ENCODE measurements at places on chromosomes 1 and 21.
A peak's percentile ranks its signal among the peaks of the same experiment; 100 is the strongest.

- DNase-seq: no peak
Observed at GRCh38 chr1:19384113-19384512, 72.0 kb downstream of the SLC66A1 start.

- peak; percentile 42 for DNase-seq
Observed at GRCh38 chr1:204837440-204838084, 33.1 kb upstream of the NFASC start.

GRCh38 chr1:245046769-245047168 is 108.0 kb upstream of the KIF26B start:
- no peak for DNase-seq

GRCh38 chr1:222454782-222455181 is 93.1 kb downstream of the HHIPL2 start:
- DNase-seq: no peak

GRCh38 chr1:116270316-116271057 is 102.6 kb upstream of the ATP1A1 start:
- DNase-seq: no peak

- DNase-seq: no peak
Observed at GRCh38 chr1:7534061-7534825, 236.9 kb upstream of the VAMP3 start.

DNA sequence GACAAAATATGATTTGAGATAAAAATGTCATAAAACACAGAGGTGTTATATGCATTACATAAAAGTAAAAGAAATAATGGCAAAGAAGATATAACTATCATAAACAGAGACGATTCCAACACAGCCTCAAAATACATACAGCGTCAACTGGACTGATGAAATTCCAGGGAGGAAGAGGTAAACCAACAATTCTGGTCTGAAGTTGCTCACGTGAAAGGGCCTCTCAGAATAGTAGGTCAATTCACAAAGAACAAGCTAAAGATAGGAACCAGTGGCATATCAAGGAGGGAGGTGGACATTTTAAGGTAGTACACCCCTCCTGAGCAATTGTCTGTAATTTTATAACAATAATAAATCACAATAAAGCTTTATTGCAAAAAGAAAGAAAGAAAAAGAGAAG is 18.6 kb downstream of the SLC2A5 start:
- no peak for DNase-seq

- DNase-seq: no peak
Observed at GRCh38 chr1:2351723-2352122, 39.6 kb downstream of the MORN1 start.

GRCh38 chr1:125064481-125064880 is 3879.7 kb downstream of the SRGAP2C start:
- no peak for DNase-seq

DNA sequence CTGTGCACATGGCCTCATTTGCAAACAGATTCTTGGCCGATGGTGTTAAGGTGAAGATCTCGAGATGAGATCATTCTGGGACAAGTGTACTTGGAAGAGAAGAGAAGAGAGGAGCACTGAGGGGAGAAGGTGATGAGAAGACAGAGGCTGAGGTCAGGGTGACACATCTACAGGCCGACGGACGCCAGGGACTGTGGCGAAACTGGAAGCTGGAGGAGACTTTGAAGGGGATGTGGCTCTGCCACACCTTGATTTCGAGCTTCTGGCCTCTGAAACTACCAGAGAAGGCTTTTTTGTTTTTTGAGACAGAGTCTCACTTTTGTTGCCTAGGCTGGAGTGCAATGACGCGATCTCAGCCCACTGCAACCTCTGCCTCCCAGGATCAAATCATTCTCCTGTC is 137.5 kb upstream of the TMEM51 start:
- no peak for DNase-seq

DNA sequence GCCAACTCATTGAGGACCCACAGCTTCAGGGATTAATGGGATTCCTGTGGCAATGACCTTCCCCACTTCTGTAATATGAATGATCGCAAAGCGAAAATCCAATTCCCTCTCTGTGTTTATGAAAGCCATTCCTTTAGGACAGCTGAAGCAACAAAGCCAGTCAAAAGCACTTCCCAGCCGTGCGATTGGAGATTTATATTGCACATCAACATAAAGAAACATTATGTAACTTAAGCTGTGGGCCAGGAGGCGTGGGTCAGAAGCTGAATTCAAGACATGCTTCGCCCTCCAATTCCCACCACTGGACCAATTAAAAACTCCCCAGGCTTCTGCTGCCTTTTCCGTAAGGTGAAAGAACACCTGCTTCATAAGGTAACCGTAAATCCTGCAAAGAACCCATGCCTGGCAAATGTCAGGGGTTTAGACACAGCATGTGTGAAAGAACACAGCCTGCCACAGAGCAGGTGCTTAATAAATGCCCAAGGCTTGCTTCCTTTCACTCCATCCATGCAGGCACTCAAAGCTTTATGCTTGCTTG is 138.9 kb upstream of the SOD1 start:
- no peak for DNase-seq

- DNase-seq: no peak
Observed at GRCh38 chr1:217228689-217229088, 402.2 kb downstream of the GPATCH2 start.

DNA sequence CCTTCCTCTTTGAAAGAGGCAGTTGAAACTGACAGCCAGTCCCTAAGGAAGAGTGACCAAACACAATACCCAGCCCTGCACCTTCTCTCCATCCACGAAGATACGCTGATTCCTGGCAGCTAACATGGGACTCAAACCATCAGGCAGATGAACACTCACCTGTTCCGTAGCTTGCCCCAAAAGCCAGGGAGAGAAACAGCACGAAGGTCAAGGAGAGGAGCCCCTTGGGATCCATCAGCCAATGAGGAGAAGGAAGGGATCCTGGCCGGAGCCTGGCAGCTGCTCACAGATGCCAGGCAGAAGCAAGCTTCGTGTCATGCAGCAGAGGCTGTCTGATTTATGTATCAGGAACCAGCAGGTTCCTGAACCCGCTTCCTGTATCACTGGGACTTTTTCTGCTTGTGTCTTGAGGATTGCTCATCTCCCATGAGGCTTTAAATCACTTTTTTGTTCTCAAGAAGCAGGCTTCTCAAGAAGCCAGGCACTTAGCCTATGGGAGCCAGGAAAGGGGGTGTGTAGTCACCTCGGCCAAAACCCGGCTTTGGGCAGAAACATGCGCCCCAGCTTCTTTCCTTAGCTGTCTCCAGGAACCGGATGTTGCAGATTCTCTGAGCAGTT is at the start of gene SLAMF1:
Gene SLAMF1 (minus strand): TSS at position 334 of the 618 bp plus-strand sequence. CDS start 99 bp downstream, at position 235.
- DNase-seq: no peak

- DNase-seq: no peak
Observed at GRCh38 chr1:174734270-174734669, 265.5 kb upstream of the CACYBP start.

DNA sequence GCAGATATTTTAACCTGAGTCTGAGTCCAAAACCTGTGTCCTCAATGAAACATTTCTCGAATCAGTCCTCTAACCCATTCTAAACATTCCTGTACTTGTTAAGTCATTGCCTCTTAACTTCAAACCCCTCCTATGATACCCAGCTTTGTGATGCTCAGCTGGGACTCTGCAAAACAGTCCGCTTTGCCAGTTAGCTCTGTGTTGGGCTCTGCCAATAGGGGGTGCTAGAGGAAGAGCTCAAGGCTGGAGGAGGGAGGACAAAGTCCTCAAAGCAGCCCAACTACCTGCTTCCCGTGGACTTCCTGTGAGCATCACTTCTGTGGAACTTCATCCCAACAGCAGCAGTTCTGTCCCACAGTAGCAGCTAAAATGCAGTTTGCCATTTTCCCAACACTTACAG is 38.1 kb upstream of the SYT14 start:
- DNase-seq: no peak

- no peak for DNase-seq
Observed at GRCh38 chr1:101410048-101410878, 173.4 kb downstream of the S1PR1 start.

- DNase-seq: no peak
Observed at GRCh38 chr21:31795992-31796391, 64.1 kb upstream of the SCAF4 start.

DNA sequence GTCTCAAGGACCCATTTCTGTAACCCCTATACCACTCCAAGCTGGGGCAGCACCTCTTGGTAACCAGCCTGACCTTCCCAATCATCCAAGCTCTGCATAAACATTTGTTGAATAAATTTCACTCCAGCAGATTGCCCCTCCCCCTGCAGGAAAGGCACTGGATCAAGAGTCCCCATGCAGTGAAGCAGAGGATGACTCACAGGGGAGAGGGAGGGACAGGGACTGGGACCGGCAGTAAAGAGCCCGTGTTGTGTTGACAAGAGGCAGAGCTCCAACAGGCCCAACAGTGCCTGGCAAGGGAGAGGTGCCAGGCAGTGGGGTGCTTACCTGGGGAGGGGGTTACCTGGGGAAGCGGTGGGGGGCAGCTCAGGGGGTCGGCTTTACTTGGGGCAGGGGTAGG is 32.3 kb downstream of the SLC9A1 start:
- peak; percentile 56 for DNase-seq

GRCh38 chr1:65146908-65147423 is 1.0 kb upstream of the AK4 start:
- DNase-seq: no peak

GRCh38 chr1:27528818-27529703 is 39.1 kb upstream of the WASF2 start:
- no peak for DNase-seq

- DNase-seq: no peak
Observed at GRCh38 chr1:22139817-22140216, 3.1 kb downstream of the WNT4 start.

- DNase-seq: no peak
Observed at GRCh38 chr1:36217670-36218069, 6.6 kb upstream of the THRAP3 start.

DNA sequence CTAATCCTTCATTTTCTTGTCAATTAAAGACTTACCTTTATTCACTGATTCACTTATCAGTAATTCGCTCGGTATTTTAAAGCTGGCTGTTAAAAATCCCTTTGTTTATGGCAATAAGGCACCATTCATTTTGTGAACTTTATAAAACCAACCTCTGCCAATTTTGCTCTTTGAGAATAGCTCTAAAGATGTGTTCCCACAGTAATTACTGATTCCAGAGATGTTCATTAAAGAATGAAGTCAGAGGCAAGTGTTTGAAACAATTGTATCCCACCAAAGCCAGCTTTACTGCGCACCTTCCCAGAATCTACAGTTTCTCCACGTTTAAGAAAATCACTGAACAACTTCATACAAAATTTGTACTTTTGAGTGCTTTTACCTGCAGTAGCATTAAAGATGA is 424.5 kb downstream of the USP25 start:
- no peak for DNase-seq

- DNase-seq: no peak
Observed at GRCh38 chr1:54577612-54578011, 29.6 kb downstream of the ACOT11 start.

DNA sequence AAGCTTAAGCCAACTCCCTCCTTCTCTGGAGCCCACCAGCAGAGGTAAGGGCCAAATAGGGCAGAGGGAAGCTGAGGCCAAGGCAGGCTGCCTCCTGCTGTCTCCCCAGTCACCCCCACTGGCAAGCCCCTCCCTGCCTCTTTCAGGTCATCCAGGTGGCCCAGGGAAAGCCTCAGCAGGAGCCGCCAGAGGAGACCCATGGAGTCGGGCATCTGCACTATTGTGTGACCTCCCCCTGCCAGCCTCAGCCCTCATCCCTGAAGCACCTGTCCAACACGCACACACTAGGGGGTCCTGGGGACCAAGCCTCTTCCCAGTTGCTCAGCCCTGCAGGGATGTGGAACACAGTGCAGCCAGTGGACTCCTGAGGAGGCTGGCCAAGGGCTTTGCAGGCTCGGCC is 5.3 kb upstream of the NAXE start:
- DNase-seq: no peak

GRCh38 chr1:244971552-244972216 is 107.3 kb upstream of the HNRNPU start:
- DNase-seq: no peak

DNA sequence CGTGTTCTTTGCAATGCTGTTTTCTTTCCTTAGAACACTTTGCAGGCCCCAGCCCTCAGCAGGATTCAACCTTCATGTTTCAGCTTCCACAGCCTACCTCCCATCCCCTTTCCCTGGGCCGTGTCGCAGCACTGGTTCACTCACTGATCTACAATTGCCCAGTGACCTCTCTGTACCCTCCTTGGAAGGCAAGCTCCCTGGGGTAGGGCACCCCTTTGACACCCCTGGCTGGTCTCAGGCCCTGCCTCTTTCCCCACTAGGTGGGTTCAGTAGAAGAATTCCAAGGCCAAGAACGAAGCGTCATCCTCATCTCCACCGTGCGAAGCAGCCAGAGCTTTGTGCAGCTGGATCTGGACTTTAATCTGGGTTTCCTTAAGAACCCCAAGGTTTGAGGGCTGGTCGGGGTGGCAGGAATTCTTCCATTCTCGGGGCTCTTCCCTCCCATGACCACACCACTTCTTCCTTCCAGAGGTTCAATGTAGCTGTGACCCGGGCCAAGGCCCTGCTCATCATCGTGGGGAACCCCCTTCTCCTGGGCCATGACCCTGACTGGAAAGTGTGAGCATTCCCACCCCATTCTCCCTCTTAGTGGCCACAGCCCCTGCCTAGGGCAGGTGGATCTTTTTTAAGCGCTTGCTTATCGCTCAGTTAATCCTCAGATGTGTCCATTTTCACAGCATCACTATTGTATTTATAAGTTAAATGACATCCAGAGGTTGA is 7.3 kb downstream of the RHOC start:
- no peak for DNase-seq

GRCh38 chr1:54977533-54978297 is 2.7 kb upstream of the TMEM61 start:
- no peak for DNase-seq

GRCh38 chr1:201912832-201913231 is 24.1 kb downstream of the SHISA4 start:
- DNase-seq: no peak

GRCh38 chr1:59541891-59542290 is 245.0 kb downstream of the FGGY start:
- DNase-seq: no peak

DNA sequence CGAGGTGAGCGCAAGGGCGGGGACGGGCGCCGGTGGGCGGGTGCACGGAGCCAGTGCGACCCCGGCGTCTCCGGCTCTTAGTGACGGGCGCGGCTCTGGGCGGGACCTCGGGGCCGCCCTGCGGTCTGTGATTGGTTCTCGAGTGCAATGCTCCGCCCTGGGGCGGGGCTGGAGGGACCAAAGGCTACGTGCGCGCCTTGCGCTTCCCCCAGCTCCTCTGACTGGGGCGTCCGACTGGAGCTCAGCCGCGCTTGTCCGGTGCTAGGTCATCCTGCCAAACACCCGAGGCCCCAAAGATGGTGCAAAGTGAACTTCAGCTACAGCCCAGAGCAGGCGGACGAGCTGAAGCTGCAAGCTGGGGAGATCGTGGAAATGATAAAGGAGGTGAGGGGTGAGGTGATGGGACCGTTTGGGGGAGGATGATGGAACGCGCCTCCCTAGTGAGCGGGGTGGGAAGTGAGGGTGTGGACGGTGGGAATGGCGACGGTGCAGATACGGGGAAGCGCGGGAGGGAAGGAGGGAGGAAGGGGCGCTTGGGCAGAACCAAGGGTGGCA is 811 bp downstream of the SH3D21 start:
- DNase-seq: peak; percentile 96

DNA sequence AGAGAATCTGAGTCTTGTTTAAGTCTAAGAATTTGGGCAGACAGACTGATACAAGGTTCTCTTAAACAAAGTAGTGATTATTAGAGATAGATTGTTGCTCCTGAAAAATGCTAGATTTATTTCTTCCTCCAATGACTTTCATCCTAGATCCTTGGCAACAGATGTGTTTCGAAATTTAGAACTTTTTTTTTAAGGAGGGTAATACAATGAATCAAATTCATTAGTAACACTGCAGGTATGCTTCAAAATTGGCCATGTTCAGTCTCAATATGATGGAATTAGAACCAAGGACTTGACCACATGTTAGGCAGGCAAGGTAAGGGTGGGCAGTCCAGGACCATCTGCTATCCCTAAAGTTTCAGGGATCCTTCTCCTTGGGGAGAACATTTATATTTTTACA is 4.5 kb upstream of the LCE1F start:
- no peak for DNase-seq
